NCI-H1417 treated with DMSO at 0.1 percent for 48 hours (cell line): ENCODE measurements at places on chromosomes 7 and 10.

GRCh38 chr7:94656925-94657731 lies 1.2 kb upstream of the SGCE start:
- no peak for DNase-seq

DNA sequence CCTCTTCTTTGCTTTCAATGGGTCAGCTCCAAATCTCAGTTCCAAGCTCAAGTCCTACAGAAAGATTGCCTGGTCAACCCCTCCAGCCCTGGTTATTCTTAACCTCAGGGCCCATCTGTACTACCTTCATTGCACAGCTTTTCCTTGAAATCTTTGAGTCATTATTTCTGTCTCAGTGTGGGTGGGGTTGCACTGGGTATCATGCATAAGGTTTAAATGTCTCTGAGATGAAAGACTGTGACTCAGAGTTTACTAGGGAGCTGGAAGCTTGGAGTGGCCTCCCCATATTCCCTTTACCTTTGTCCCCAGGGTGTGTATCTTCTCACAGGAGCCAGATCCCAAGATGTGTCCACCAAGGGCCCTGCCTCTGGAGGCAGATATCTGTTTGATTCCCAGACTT lies 3.3 kb upstream of the OR6V1 start:
- no peak for DNase-seq

DNA sequence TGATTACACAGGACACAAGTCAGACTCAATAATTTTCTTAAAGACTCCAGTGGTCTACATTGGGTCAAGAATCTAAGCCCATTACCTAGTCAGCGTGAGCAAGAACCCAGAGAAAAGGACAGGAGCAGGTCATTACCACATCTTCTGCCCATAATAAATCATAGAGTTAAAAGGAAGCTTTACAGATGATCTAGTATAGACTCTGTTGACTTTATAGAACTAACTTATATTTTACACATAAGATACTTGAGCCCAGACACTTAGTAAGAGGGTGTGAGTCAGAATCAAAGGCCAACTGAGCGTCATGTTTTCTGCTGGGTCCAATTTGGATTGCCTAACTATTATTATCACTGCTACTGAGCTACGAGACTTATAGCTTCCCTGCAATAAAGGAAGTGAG lies 206.1 kb upstream of the NPSR1 start:
- no peak for DNase-seq

GRCh38 chr7:12303495-12303894 lies 92.4 kb downstream of the TMEM106B start:
- DNase-seq: no peak

- no peak for DNase-seq
Observed at GRCh38 chr10:43137717-43138020, 576 bp upstream of the CSGALNACT2 start.

- DNase-seq: no peak
Observed at GRCh38 chr10:70106958-70107791, 25.4 kb downstream of the AIFM2 start.

DNA sequence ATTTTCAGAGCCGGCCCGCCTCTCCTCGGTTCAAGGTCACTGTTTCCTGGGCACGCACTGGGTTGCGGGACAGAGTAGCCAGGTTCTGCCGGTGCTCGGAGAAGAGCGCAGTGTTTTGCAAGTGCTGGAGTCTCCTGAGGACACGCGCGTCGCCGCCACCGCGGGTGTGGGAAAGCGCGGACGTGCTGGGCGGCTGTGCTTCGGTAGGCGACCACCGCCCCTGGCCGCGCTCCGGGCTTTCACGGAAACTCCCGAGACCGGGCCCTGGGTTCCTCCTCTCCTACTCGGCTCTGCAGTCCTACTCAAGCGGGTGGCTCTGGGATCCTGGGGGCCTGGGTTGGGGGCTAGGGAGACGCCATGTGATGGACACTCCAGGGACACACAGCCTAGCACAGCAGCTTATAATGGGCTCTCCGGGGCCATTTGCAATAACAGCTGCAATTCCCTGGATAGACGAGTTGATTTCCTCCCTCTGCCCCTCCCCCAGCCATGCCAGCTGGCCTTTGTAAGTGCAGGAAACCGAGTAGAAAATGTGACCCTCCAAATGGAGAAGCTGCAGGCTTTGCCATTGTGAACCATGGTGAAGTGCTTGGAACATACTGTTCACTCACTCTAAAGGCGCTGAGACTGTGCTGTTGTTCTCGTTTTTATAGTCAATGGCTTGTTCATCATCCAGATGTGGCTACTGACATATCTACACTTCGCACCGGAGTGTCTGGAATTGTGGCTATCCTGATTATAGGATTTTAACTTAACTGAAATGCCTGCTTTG lies 2.1 kb downstream of the FRAT1 start:
- no peak for DNase-seq

DNA sequence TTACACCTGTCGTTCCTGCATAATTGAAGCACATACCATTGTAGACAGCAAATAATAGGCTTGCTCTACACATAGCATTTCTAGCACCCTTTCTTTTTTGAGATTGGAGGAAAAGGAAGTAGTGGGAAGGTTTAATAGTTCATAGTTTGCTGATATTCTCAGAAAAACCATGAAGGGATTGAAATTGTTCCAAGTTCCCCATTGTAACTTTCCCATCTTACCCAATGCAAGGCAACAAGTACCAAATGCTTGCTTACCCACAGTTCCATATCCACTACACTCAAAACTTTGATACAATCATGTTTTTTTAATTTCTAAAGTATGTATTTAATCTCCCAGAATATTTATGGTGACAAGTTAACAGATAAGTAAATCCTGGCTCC lies 13.8 kb downstream of the CYP3A5 start:
- DNase-seq: no peak

DNA sequence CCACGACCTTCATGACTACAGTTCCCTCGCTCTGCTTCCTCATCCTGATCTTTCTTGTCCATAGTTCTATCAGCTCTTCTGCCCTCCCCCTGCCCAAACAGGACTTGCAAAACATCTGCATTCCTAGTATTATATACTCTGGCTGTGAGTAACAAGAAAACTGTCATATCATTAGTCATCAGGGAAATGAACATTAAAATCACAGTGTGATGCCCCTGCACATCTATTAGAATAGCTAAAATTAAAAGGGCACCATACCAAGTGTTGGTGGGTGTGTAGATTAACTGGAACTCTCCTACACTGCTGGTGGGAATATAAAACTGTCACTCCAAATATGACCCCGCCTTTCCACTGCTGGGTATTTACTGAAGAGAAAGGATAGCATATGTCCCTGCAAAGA lies 141.8 kb downstream of the C7orf25 start:
- no peak for DNase-seq

DNA sequence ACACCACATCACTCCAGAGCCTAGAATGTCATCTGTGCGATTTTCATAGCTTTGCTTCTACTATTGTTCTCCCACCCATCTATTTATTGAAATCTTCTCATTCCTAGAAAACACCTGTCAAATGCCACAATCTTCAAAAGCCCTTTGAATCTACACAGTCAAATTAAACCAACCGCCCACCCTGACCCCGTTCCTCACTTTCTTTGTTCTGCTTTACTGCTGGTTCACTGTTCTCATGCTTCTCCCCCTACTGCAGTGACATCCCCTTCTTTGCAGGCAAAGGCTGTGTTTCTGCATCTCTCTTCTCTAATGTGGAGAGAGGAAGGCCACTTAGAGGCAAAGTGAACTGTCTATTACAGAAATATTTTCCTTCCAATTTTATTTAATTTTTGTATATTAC lies 152.4 kb upstream of the NEBL start:
- DNase-seq: no peak

GRCh38 chr10:65719790-65720189 lies 1206.0 kb upstream of the LRRTM3 start:
- no peak for DNase-seq

DNA sequence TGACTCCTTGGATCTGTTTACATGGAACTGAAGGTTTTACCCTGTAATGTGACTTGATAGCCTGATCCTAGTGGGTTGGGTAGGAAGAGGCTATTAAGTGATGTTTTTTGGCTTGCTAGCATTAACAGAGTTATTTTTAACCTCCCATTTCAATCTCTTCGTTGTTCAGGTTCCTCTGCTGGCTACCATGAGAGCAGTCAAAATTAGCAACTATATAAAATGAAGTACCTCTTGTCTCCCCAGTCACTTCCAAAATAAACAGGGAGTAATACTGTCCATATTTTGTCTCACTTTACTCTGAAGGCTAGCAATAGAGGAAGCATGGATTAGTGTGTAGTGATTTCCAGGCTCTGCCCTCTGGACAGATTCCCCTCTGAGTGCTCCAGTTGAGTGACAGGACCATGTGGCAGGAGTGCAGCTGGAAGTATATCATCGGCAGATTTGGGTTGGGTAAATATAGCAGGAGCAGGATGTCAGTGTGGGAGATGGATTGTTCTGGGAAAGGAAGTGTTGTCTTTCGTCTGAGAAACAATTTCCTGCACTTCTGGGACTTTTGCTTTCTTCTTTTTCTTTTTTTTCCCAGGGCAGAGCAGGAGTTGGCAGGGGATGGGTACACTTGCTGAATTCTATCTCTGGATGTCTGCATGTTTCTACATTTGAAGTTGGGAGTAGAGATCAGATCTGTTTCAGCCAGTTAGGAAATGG lies 35.2 kb downstream of the GBF1 start:
- DNase-seq: no peak

- DNase-seq: no peak
Observed at GRCh38 chr7:107506674-107507339, 37.0 kb downstream of the GPR22 start.

DNA sequence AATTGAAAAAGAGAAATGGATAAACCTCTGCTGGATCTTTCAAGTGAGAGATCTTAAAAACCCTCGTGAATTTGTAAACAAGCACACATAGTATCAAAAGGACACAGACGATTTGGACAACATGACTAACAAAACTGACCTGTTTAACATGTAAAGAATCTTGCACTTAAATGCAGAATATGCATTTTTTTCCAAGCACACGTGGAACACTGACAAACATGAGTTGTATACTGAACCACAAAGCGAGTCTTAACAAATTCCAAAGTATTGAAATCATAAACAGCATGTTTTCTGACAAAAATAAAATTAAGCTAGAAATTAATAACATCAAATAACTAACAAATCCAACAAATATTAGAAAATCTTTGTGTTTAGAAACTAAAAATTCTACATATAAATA lies 65.0 kb upstream of the ZNF746 start:
- DNase-seq: no peak

DNA sequence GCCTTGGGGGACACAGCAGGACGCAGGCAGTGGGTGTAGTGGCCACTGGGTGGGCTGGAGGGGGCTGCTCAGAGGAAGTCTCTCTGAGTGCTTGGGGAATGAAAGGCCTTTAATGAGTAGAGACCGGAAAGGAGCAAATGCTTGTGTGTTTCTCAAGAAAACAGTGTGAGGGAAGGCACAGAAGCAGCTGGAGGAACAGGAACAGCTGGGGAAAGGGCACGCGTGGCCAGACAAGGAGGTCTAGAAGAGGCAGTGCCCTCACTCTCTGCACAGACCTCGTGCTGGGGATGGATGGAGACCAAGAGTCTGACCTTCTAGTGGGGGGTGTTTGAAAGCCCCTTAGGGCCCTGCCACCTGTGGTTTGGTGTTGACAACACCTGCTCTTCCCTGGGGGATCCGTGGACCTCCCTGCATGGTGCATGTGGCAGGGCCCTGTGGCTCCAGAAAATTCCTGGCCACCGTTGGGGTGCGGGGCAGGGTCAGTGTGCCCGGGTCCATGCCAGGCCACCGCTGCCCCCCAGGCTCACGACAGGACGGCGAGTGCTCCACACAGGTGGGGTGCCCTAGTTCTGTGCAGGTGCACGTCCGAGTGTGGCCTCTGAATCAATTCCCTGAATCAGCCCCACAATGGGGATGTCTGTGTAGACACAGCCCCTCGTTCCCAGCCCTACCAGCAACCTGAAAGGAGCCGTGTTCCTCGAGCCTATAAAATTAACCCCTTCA lies 25.9 kb upstream of the FAM20C start:
- no peak for DNase-seq

- no peak for DNase-seq
Observed at GRCh38 chr10:71534568-71535194, 138.0 kb downstream of the CDH23 start.

DNA sequence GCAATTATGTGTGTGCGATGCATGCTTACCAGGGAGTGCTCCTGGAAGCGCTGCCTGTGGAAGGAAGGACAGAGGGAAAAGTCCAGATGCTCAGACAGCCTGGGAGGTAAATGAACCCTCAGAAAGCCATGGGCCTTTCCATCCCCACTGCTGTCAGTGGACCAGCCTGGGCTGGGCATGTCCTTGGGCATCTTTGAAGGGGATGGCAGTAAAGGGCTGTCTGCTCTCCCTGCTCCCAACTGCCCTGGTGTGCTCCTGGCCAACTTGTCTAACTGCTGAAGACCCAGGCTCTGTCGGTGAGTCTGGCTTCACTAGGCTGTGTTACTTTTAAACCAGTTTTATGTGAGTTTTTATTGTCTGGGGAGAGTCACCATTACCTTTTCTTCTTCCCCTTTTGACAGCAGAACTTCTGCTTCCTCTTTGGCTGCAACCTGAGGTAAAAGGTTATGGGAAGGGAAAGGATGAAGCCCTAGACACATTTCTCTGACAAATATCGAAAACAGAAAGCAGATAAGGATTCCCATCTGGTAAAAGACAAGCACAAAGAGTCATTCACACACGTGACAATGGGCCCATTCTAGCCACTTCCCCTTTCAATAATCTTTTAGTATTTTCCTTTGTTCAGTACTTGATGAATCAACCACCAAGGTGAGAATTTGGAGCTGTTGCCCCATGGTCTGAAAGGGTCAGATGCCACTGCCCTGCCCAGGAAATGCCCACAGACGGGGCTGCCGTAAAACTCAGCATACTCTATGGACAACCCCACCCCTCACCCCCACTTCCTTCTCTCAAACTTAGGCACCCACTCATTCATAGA lies 27.6 kb upstream of the PIK3AP1 start:
- DNase-seq: no peak

GRCh38 chr10:129852829-129853561 lies 111.1 kb downstream of the EBF3 start:
- DNase-seq: peak; percentile 2

- peak; percentile 7 for DNase-seq
Observed at GRCh38 chr7:31373337-31374289, 33.1 kb upstream of the NEUROD6 start.

DNA sequence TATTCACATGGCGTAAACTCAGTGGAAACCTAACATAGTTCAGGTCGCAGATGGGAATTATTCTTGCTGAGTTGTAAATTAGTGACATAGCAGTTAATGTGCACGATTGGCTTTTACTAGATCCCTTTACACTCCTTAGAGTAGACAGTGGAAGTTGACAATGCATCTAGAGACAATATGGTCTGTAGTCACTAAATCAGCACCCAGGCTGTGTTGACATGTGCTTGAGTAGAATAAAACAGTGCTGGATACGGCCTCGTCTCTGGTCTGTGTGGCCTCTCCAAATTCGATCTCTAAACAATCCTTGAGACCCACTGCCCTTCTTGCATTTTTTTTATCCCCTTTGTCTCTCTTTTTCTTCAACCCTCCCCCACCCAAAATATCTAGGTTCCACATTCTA lies 615.7 kb downstream of the SORCS1 start:
- no peak for DNase-seq
